ENCODE measurements at places on chromosomes 4 and X. TPM values are rescaled to one million over a fixed set of nuclear protein-coding genes. Genes with fewer than 3 reads are reported as not detected.

The UTP3 gene
- total RNA-seq, result 16.4 TPM

The FABP2 gene
- total RNA-seq, result not detected

The RHOH gene
- not detected for total RNA-seq

- DNase-seq, result no peak
Observed at GRCh38 chr4:3612281-3612680, 80.1 kb upstream of the LRPAP1 start.

The SCARB2 gene
- total RNA-seq, result 37.6 TPM

GRCh38 chrX:8907688-8908087 lies 106.5 kb upstream of the FAM9A start:
- DNase-seq, result no peak

DNA sequence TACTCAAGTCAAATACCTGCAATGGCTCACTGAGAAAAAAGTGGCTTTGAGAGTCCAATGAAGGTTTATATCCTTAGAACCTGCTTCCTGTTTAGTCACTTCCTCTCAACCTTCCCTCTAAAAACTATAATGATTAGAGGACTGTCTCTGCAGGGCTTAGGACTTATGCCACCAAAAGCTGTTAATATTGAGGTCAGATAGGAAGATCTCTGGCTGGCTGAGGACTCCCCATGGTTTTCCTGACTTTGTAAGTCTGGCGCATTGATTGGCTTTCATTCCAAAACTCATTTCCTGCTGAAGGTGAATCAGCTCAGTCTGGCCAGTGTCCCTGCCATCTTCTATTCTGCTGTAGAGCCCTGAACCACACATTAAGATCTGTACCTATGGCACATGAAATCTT lies 140.9 kb upstream of the ANK2 start:
- no peak for DNase-seq

- DNase-seq, result no peak
Observed at GRCh38 chr4:87147116-87147515, 73.3 kb downstream of the KLHL8 start.

- peak; percentile 78 for DNase-seq
Observed at GRCh38 chrX:53711436-53711835, 24.9 kb upstream of the HUWE1 start.

The COL4A5 gene
- 102 TPM for total RNA-seq

DNA sequence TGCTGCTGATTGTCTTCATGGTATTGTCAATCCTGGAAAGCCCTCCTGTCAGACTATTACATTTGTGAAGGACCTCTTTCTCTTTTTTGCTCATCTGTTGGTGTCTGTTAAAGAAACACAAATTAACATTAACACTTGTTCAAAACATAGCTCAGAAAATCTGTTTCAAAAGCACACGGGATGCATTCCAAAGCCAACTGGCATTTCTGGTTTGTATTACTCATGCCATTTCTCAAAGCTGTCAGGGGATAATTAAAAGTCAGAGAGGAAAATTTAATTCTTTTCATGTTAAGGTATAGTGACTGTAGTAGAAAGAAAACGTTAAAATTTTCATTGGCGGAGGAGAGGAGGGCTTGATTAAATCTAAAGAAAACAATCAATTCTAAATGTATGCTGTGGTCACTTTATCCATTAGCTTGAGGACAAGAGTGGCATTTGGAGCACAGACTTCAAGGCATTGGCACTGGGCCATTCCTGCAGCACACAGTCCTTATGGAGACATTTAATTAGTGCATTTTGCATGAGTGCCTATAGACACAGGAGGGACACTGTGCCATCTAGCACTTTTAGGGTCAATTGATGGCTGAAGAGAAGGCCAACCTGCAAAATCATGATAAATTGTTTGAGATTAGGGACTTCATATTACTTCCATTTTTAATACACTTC lies 21.2 kb upstream of the GLRA2 start:
- no peak for DNase-seq

The FAM47E gene
- total RNA-seq, result 2.2 TPM

GRCh38 chr4:134936014-134936413 lies 734.4 kb upstream of the PABPC4L start:
- DNase-seq, result no peak

The PNMA6F gene
- total RNA-seq, result not detected

- no peak for DNase-seq
Observed at GRCh38 chrX:101117701-101118100, 19.7 kb downstream of the CENPI start.

- no peak for DNase-seq
Observed at GRCh38 chrX:13102636-13103035, 58.2 kb upstream of the FAM9C start.

The ETDB gene
- total RNA-seq, result not detected

The TMEM35A gene
- not detected for total RNA-seq

DNA sequence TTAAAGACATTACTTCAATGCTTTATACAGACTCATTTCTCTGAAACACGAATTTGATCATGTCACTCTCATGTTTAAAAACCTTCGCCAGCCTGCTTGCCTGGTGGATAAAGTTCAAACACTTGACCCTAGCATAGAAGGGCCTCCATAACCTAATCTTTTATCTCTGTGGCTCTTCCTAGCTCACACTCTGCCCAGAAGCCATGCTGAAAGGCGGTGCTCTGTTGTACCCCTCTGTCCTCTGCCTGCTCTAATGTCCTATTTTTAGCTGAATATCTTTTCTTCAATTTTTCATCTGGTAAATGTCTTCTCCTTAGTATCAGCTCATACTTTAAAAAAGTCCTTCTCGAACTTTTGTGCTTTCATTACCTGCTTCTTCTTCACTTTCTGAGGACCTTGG lies 302.6 kb upstream of the BOD1L1 start:
- DNase-seq, result no peak

The ADGRL3 gene
- total RNA-seq, result 0.90 TPM

The MSX1 gene
- total RNA-seq, result not detected

The BGN gene
- total RNA-seq, result 0.33 TPM

The CCKAR gene
- not detected for total RNA-seq

GRCh38 chrX:50852524-50852923 lies 38.5 kb upstream of the SHROOM4 start:
- DNase-seq, result no peak

DNA sequence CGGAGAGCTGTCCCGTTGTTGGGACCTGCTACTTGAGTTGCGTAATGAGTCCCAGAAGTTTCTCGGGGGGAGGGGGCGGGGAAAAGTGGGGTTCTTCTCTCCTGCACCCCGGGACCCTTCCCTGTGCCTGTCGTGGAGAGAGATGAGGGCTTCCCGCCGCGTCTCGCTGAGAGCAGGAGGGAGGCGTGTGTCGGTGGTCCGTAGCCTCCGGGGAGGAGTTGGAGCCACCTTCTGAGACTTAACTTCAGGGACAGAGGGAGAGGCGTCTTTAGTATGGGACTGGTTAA lies 698 bp downstream of the AFF1 start:
- no peak for DNase-seq

- no peak for DNase-seq
Observed at GRCh38 chr4:14404730-14405129, 597.6 kb upstream of the CPEB2 start.

The PAGE2B gene
- total RNA-seq, result not detected
